ENCODE measurements at places on chromosomes 1 and 21.
A peak's percentile ranks its signal among the peaks of the same experiment; 100 is the strongest.

DNA sequence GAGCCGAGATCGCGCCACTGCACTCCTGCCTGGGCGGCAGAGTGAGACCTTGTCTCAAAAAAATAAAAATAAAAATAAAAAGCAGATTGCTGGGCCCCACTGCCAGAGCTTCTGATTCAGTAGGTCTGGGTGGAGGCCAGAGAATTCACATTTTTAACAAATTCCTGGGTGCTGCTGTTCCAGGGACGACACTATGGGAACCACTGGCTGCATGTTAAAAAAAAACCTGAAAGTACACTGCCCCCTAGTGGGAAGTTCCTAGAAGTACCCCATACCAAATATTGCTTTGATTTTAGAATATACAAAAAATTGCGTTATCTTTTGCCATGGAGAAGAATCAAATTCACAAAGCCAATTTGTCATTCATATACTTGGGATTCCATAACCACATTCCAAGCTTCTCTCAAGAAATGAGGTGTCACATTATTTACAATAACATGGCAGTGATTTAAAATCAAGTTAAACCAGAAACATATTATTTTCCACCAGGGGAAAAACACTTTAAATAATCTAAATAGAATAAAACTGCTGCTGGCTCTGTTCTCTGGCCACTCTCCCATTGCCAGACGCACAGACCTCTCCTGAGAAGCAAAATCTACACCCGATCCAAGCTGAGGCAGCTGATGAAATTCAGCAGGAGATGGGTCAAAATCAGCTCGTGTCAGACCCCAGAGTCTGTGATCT is 27.4 kb downstream of the SYF2 start:
- H3K27me3 ChIP-seq: no peaks in the 10 kb centered on the region
- no peak overlapping the region for H3K27ac ChIP-seq
- DNase-seq: peak; percentile 49
- no peaks in the 10 kb centered on the region for H3K36me3 ChIP-seq

DNA sequence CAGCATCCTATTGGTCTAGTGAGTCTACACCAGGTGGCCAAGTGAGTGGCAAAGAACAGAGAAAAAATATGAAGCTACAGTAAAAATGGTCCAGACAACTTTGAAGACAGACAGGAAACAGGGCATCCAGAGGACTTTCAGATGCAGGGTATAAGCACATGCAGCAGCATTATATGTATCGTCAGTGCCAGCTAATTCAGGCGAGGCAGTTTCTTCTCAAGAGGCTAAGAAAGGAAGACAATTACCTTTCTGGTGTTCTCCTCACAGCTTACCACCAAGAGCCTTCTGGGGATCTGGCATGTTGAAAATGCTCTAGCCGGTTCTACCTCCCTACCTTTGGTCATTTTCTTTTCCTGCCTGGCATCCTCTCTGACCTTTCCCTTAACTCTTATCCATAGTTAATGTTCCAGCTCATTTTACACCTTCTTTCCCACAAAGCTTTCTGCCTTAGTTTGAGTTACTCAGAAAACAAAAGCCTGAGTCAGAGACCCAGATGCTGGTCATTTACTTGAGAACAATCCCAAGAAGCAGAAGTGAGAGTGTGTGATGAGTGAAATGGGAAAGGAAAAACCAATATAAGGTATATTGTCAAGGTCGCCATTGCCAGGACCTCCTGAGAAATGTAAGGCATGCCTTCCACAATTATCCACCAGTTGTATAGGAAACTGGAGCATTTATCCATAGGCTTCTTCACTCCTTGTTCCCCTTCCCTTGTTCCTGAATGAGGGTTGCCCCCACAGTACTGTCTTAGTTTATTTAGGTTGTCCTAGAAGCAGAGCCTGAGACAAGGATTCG is 444.1 kb downstream of the PLPP3 start:
- no peak for DNase-seq
- H3K4me3 ChIP-seq: no peak overlapping the region
- no peaks in the 10 kb centered on the region for H3K27me3 ChIP-seq
- H3K27ac ChIP-seq: no peak overlapping the region
- H3K4me1 ChIP-seq: peaks cover 4% of the 10 kb centered on the region

GRCh38 chr1:204846546-204846945 is 24.1 kb upstream of the NFASC start:
- peaks cover 8% of the 10 kb centered on the region for H3K4me1 ChIP-seq
- no peak for DNase-seq
- H3K27ac ChIP-seq: no peak overlapping the region
- no peak overlapping the region for H3K4me3 ChIP-seq

DNA sequence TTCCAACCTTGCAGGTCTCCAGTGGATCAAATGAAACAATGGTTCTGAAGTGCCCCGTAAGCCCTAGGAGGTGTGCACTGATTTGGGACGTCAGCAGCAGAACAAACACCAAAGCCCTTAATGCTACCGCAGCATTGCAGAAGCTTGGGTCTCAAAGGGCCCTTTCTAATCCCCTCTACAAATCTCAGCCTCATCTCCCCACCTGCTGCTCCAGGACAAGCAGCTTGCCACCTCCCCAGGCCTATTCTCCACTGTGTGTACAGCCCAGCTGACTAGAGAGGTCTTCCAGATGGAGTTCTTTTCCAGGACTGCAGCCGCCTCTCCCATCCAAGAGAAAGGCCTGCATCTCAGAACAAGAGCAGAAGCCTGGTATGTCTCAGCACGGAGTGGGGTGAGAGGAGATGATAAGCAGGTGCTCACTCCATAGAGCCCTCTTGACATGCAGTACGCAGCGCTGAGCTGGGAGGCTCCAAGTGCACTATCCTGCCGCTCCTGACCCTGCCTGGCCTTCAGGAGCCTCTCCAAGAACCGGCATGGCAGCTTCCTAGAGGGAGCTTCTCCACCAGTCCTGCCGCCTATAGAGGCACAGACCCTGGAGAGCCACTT is 46.3 kb downstream of the MRPL37 start:
- H3K27ac ChIP-seq: peak overlapping the region; percentile 89
- no peak overlapping the region for H3K4me3 ChIP-seq
- DNase-seq: no peak
- H3K27me3 ChIP-seq: no peaks in the 10 kb centered on the region
- H3K4me1 ChIP-seq: peaks cover 24% of the 10 kb centered on the region

DNA sequence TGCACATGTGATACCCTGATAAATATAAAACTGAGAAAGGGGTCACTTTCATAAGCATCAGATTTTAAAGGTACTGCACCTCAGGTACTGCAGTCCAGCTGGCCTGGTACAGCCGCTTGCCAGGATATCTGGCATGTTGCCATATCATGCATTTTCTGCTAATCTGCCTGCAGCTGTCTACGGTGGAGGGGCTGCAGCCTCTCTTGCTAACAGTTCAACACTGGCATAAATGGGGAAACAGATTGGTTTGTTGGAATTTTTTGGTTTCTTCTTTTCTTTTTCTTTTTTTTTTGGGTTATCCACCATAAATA is 71.5 kb downstream of the MIS18A start:
- no peaks in the 10 kb centered on the region for H3K4me1 ChIP-seq
- DNase-seq: no peak
- H3K4me3 ChIP-seq: no peak overlapping the region
- no peak overlapping the region for H3K27ac ChIP-seq

- no peaks in the 10 kb centered on the region for H3K27me3 ChIP-seq
- no peak overlapping the region for H3K27ac ChIP-seq
- DNase-seq: no peak
- peaks cover 23% of the 10 kb centered on the region for H3K36me3 ChIP-seq
- H3K4me1 ChIP-seq: no peaks in the 10 kb centered on the region
These were observed 51.1 kb upstream of the LRRC8C start for GRCh38 chr1:89581859-89582258.

- no peak overlapping the region for H3K4me3 ChIP-seq
- peaks cover 15% of the 10 kb centered on the region for H3K4me1 ChIP-seq
- no peak overlapping the region for H3K27ac ChIP-seq
- H3K27me3 ChIP-seq: no peaks in the 10 kb centered on the region
These were observed 3.6 kb downstream of the FAM89A start for GRCh38 chr1:231036416-231036815.

Data from adrenal gland (tissue), 19 donors.